ENCODE measurements at places on chromosomes 6 and 20.

DNA sequence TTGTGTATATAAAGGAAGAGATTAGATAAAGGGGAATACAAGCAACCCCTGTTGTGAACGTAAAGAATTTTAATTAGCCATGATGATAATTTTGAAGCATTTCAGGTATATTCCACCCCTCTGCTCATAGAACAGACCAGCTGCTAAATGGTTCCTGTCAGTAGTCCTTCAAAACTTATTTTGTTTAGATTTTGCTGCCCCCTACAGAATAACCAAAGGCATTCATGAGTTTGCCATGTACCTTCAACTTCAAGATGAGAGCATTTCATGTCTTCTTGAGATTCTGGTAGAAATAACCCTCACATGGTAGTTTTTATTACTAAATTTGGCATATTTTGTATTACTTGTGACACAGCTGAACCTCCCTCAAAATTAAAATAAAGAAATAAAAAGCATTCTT lies 1586.7 kb downstream of the HACE1 start:
- DNase-seq, result no peak

DNA sequence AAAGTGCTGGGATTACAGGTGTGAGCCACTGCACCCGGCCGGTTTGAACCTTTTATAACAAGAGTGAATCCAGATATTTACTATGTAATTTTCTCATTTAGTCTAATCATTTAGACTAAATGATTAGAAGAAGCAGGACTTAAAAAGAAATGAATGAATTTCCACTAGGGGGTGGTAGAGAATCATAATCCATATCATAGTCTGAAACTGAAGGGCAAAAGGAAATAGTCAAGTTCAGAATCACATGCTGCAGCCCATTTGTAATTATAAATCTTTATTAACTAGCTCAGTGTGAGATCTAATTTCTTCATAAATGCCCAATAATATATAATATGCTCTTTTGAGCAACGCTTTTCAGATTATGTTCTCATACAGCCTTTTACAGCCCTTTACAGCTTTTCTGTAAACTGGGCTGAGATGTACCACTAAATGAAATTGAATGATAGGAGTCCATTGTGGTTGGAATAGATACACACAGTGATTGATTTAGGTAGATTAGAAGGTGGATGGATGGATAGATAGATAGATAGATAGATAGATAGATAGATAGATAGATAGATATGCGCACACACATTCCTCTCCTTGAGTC lies 31.8 kb downstream of the PSMB9 start:
- DNase-seq, result no peak

DNA sequence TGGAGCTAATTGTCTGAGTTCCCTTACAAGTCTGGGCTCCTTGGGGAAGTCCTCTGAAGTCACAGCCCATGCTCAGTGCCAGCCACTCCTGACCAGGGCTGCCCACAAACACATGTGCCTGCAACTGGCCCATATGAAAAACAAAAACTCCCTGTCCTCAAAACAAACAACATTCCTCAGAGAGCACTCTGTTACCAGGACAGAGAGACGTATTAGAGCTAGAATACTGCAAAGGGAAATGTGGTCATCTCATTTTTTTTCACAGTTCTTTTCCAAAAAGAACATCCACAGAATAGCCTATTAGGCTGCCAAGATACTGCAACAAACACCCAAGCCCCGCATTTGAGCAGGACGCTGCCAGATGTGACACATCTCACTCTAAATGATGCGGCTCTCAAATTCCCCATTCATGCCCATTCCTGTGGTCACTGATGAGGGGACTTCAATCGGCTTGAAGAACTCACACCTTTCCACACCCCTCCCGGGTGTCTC lies 71.1 kb downstream of the SLC22A23 start:
- DNase-seq, result no peak

DNA sequence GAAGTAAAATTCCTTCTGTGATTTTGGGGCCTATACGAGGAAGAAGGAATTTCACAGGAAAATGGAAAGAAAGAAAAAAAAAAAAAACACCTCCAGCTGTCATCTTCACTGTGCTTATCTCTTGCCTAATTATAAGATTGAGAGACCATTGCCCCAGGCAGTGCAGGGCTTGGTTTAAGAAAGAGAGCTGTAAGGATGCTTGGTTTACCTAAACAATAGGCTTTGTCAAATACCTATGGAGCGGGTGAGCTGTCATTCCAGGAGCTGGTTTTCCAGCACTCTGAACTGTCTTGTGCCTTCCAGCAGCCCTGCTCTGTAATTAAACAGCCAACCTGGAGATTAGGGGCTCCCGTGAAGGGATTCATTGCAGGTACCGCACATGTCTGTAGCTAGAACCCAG lies 137.8 kb downstream of the EDN3 start:
- no peak for DNase-seq

GRCh38 chr6:136751522-136751956 lies 40.7 kb downstream of the MAP3K5 start:
- DNase-seq, result no peak

DNA sequence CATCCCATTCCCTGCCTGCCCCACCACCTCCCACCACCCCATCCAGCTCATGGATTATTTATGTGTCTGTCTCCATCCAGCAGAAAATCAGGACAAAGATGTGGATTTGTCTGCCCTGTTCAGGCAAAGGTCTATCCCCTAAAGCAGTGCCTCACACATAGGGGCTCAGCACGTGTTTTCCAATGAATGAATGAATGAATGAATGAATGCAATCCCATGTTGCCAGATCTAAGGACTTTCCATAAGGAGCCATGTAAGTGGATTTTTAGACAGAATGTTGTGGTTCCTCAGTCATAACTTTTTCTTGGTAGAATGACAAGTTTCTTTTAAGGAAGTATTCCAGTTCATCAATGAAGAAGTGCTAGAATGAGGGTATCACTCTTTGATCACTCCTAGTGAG lies 133.7 kb downstream of the RNASET2 start:
- no peak for DNase-seq

- no peak for DNase-seq
Measured at GRCh38 chr6:14762077-14762476, 483.8 kb upstream of the JARID2 start.

All from endothelial cell (in vitro differentiated cells).